ENCODE measurements at places on chromosomes 1 and 21.

DNA sequence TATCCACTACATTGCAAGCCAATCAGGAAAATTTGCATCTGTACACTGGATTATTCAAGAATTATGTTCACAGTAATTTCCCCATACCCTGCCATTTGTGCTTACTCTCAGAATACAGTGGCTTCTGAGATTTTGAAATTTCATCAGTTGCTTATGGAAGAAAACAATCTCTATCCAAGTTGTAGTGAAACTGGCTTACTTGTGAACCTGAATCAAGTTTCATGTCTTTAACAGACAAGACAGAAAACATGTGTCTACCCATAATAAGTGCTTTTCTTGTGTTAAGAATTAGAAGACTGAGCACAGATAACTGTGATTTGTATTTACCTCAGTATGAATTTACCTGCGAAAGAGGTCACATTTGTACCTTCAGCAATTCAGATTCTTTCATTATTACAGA is 672.7 kb upstream of the ADGRL2 start:
- no peak for DNase-seq

DNA sequence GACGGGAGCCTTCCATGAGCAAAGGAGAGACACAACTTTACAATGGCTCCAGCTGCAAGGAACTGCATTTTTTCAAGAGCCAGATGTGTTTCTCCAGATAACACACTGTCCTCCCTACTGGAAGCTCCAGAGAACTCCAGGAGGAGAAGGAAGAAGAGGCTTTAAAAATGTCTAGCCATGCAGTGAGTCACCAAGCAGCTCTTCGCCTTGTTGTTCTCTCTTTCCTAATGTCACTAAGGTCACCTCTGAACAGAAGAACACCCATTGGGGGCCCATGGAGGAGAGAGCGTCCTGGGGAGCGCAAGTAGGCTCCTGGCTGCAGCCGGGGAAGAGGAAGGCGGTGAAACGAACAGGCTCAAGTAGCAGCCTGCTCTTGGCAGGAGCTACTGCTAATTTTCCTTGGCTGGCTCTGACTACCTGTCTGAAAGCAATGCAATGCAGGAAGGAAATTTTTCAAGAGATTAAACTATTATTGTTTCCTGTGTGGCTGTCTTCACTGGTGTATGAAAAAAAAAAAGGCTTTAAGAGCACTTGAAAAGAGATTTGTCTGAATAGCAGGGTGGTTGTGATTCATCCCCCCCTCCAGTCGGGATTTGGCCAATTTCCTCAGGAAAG is 321.9 kb downstream of the SETD4 start:
- DNase-seq = no peak

DNA sequence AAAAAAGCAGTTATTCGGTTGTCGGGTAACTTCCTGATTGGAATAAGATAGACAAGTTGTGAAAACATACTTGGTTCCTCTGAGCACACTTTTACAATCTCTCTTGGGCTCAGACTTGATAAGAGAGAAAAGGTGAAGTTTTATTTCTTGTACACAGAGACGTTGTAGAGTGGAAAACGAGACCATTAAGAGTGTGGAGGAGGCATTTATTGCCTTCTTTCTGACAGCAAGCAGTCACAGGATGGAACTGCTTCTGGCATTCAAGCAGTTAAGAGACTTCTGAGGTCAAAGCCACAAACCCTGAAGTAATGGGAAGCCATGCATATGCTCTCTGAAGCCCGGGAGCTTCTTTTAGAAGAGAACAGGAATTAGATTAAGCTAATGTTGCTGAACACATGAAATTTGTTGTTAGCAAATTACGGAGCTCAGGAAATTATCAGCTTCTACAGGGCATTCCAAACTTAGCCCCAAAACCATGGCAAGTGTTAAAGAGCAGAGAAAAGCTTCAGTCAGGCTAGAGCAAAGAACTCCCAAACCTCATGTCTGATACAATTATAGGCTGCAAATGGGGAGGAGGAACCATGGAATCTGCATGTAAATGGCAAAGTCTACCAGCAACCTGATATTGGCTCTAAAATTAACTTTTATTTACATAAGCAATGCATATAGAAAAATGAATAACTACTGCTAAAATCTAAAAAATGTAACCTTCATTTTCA is 26.0 kb downstream of the S1PR1 start:
- DNase-seq = no peak

GRCh38 chr1:220901881-220902280 is 22.6 kb downstream of the HLX start:
- DNase-seq = no peak

GRCh38 chr1:233257786-233258185 is 37.7 kb downstream of the PCNX2 start:
- DNase-seq = no peak

DNA sequence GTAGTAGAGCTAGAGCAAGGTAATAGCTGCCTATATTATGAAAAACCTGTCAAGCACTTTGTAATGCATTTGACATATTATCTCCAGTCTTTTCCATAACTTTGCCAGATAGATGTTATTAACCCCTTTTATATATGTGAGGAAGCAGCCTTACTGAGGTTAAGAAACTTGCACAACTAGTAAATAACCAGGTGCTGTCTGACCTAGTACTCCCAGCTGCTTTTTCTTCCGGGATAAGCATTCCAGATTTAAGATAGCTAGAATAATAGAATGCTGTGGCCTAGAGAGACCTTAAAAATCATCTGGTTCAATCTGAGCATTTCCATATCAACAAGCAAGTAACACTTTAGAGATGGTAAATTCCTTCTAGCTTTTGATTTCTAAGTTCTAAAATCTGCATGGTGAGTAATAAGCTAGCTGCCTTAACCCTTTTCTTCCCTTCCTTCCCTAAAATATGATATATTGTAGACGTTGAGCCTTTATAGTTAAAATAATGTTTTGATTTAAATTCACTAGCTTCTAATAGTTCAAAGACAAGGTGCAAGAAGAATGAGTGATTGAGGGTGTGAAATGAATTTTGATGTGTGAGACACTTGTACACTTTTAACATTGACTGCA is 1.8 kb downstream of the SH3GLB1 start:
- no peak for DNase-seq

DNA sequence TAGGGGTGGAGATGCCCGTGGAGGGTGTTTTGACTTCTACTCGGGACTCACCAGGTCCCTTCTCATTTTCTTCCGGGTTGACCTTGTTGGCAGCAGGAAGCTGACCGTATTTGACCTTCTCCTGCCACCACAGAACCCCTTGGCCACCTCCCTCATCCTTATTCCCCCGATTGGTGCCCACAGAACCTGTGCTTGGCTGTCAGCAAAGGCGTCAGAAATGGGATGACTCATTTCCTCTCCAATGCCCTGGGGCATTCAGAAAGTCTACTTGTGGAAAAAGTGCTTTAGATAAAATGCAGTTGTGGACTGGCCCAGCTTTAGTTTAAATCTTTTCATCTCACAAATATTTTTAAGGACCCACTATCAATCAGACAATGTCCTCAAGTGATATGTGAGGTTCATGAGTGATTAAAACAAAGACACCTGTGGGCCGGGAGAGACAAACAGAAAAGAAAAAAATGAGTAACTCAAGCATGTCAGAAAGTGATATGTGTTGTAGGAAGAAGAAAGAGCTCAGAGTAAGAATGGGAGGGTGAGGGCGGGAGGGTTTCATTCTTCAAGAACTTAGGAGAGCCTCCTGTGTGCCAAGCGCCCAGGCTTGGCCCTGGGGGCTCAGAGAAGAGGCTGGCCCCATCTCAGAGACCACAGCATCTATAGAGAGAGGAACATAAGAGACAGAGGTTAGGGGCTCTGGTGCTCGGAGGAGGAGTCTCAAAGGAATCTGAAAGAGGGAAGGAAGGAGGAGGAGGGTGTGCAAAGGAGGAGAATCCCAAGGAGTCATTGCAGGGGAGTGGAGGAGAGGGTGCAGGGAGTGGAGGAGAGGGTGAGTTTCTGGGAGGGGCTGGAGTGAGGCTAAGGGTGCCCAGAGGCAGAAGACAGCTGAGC is 221.6 kb upstream of the VAMP3 start:
- DNase-seq = no peak

- no peak for DNase-seq
Measured at GRCh38 chr1:204721373-204722055, 36.0 kb upstream of the LRRN2 start.

DNA sequence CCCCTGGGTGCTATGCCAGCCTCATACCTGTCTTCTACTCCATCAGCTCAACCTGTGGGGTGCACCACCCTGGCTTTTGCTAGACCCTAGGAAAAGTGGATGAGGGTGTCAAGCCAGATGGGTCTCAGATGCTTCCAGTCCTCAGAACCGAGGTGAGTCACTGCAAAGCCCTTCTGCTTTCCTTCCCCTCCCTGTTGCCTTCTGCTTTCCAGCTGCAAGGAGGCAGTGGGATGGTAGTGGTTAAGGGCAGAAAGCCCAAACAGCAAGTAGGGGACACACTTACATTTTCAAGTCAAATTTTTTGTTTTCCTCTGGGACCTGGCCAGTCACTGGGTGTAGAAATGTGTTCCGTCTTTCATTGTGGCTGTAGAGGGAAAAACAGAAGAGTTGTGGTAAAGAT is 60.7 kb upstream of the GOLT1A start:
- no peak for DNase-seq

DNA sequence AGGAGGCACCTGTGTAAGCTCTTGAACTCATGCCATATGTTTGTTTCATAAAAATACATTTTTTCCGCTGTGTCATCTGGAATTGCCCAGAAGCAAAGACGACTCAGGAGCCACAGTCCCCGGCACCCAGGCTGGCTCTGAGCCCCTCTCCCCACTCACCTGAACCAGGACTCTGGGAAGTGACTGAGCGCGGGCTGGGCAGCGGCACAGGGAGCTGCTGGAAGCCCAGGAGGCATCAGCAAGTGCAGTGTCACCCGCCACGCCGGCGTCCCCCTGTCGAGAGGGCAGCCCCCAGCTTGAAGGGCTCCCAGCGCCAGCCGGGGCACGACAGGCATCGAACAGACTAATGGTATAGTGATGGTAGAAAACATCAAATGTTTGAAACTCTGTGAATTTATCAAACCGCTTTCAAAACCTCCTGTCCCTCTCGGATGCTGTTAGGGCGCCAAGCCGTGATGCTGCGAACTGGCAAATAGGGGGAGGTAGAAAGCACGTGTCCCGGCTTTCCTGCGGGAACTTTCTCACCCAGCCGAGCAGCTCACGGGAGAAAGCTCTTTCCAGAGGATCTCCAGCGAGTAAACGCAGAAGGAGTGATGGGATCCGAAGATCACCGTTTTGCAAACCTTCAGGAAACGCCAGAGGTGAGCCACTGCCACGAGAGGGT is 57.8 kb upstream of the COL18A1 start:
- no peak for DNase-seq

DNA sequence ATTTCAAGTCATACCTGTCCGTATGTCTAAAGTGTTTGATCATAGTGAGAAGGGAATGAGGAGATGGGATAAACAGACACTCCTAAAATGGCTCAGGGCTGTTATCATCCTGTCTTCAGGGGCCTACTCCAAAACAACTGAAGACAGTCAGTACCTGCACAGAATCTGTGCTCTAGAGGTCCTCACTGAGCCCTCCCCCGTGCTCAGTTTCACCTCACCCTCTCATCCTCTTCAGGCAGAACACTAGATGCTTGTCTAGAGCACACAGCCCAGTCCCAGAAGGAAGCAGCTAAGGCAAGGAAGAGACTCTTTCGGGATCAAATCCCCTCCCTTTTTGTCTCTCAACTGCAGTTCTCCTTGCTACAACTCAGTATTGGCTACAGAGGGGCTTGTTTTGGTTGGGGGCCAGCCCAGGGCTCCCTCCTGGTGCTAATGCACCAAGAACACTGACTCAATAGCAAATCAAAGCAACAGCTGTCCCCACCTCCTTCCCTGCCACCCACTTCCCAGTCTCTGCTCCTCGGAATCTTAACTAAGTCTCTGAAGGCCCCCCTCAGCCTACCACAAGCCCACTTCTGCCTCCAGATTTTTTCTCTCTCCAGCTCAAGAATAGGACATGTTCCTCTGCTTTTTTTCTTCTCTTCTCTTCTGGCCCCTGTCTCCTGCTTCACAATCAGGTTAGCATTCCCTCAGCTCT is 10.1 kb downstream of the CADM3 start:
- no peak for DNase-seq

DNA sequence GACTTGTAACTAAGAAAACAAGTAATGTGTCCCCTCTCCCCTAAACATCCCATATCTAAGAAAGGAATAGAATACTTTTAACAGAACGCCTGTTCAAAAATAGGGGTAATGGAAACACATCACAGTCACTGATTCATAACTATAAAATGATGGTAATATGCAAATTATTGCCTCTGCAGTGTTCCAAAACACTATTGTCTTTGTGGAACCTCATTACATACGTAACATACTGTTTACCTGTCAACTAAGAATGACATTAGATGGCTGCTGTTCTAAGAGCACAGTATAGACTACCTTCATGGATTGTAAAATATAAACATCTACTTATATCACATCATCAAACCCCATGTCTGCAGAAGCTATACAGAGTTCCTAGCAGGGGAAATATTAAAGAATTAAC is 3.4 kb upstream of the BCL2L15 start:
- DNase-seq = no peak

DNA sequence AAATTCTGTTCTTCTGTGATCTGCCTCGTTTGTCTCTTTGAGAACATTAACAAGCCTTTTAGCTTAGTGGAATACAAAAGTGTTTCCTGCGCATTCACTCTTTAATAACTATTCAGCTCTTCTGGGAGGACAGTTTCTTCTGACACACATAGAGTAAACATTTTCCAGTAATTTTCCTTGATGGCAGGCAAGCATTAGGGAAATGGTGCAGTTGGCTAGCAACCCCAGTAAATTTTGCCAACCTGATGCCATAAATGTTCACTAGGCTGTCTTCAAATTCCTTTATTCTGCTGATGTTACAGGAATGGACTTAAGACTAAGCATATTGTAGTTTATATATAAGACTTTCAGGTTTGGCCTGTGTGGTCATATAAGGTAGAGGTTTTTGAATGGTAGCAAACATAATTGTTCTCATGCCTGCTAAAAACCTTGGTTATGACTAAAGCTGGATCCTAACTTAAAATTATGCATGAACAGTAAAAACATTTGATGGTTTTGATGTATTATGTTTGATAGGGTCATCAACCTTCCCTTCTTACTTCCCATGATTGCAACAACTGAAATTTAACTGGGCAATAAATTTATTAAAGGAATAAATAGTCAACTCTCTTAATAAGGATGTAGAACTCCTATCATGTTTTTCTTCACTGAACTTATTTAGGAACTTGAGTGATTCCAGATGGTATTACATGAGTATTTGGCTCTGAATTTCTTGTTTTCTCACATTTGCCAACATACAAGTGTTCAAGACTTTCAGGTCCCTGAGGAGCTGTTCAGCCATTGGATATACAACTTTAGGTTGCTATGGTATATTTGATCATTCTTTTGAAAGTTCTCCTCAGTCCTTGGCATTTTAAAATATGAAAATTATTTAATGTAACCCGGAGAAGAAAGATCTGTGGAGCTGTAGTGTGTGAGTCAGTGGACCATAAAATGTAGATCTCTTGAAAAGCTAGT is 223.4 kb downstream of the FMN2 start:
- DNase-seq = no peak

DNA sequence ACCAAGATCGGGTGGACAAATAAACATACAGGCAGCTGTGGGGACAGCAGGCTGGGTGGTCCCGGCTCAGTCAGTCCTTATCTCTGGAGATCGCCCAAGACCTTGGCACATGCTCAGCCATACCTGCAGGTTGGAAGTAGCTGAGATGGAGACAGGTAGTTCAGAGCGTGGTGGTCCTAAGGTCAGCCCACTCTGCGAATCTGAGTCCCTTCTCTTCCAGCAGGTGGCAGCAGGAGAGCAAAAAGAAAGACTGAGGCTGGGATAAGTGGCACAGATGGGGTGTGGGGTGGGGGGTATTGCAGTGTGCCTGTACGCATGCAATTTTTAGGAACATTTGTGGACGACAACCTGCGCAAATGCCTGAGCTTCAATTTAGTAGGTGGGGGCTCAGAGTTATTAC is 104.9 kb downstream of the TENT5C start:
- DNase-seq = no peak
